Skin of body (tissue), 3 donors: ENCODE measurements at places on chromosomes 2 and 18. TPM values are rescaled to one million over a fixed set of nuclear protein-coding genes. Genes with fewer than 3 reads are reported as not detected.

The CRACDL gene
- 1.1 TPM for total RNA-seq

The STK11IP gene
- total RNA-seq = 22.8 TPM

The FARP2 gene
- 52.6 TPM for total RNA-seq

The DSG1 gene
- total RNA-seq = 260 TPM

The DCDC2C gene
- 0.20 TPM for total RNA-seq

The ALPP gene
- not detected for total RNA-seq

The HTR2B gene
- 0.30 TPM for total RNA-seq

The ALLC gene
- total RNA-seq = not detected

The TMEM200C gene
- total RNA-seq = 0.49 TPM

The OST4 gene
- 199 TPM for total RNA-seq

The OXER1 gene
- 1.1 TPM for total RNA-seq

The CD28 gene
- total RNA-seq = 5.5 TPM

The AFTPH gene
- 55.1 TPM for total RNA-seq

The CCDC150 gene
- total RNA-seq = 6.3 TPM

The HRH4 gene
- 0.30 TPM for total RNA-seq

The NXPH2 gene
- 1.9 TPM for total RNA-seq

The DBI gene
- total RNA-seq = 169 TPM

The SOCS6 gene
- total RNA-seq = 18.7 TPM

The DPP10 gene
- total RNA-seq = 1.1 TPM

The CPO gene
- 0.89 TPM for total RNA-seq

The SPOPL gene
- 26.1 TPM for total RNA-seq

The UGT1A6 gene
- 3.0 TPM for total RNA-seq

The DOCK10 gene
- total RNA-seq = 21.3 TPM

The RAX gene
- 0.39 TPM for total RNA-seq

The TIGD1 gene
- 5.1 TPM for total RNA-seq

The HSPD1 gene
- 192 TPM for total RNA-seq

The POTEE gene
- not detected for total RNA-seq

The CLEC4F gene
- 0.10 TPM for total RNA-seq

The LRP1B gene
- 1.7 TPM for total RNA-seq

The GKN2 gene
- not detected for total RNA-seq

The REV1 gene
- total RNA-seq = 74.3 TPM

The TTC32 gene
- total RNA-seq = 8.1 TPM

The MRPL53 gene
- 17.8 TPM for total RNA-seq

The PLGLB1 gene
- total RNA-seq = 5.4 TPM

The GPR45 gene
- not detected for total RNA-seq

The GREB1 gene
- 2.7 TPM for total RNA-seq

The DYSF gene
- total RNA-seq = 23.2 TPM

The ABHD1 gene
- total RNA-seq = 0.10 TPM

The COA5 gene
- total RNA-seq = 26.3 TPM

The OR6B3 gene
- not detected for total RNA-seq

The PCARE gene
- total RNA-seq = 0.10 TPM

The GKN1 gene
- total RNA-seq = not detected

The UCN gene
- 0.30 TPM for total RNA-seq

The PLCL1 gene
- total RNA-seq = 10.9 TPM

The KCNK3 gene
- total RNA-seq = 0.49 TPM

The CDH19 gene
- 4.5 TPM for total RNA-seq

The REG1A gene
- not detected for total RNA-seq

The ASB18 gene
- total RNA-seq = 0.79 TPM

The RBM44 gene
- total RNA-seq = 2.1 TPM

The PHLPP1 gene
- total RNA-seq = 15.6 TPM

The NOP58 gene
- total RNA-seq = 76.4 TPM

The TGFBRAP1 gene
- total RNA-seq = 10.2 TPM

The BOK gene
- total RNA-seq = 17.9 TPM

The SPDYA gene
- 3.3 TPM for total RNA-seq

The MDH1B gene
- total RNA-seq = 0.99 TPM

The CCDC138 gene
- total RNA-seq = 11.3 TPM
